ENCODE measurements at places on chromosomes 2 and 18.

DNA sequence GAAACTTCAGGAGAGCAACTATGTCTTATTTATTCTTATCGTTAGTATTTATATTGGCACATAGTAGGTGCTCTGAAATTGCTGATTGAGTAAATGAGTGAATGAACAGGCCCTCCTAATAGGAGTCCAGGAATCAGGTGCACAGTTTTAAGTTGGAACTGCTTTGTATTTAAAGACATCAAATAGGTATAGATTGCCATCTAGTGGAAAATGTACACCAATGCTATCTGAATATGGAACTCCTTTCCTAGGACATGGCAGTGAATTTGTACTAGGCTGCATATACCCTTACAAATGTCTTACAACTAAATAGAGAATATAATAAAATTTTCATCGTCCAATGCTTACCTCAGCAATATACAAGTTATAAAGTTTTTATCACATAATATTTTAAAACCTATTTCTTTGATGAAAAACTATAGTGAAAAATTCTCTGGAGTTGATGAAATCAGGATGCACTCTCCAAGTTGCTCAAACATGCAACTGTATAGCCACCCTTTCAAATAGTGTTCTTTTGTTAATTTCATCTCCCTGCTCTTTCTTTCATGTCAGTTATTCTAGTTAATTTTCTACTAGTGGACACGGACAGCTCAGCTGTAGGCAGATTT, 318.9 kb upstream of the SYT4 start:
- DNase-seq, result no peak

DNA sequence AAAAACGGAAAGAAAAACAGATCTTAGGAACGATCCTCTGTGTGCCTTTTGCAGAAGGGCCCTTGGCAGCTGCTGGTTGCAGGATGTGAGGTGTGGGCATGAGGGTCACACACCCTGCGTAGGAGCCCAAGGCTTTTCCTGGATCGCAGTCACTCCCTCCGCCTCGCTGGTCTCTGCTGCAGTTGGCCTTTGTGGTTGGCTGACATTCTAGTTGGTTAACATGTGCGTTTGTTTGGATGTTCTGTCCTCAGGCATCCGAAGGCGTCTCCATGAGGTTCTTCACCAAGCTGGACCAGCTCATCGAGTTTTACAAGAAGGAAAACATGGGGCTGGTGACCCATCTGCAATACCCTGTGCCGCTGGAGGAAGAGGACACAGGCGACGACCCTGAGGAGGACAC, 61.7 kb downstream of the INPP5D start:
- no peak for DNase-seq

DNA sequence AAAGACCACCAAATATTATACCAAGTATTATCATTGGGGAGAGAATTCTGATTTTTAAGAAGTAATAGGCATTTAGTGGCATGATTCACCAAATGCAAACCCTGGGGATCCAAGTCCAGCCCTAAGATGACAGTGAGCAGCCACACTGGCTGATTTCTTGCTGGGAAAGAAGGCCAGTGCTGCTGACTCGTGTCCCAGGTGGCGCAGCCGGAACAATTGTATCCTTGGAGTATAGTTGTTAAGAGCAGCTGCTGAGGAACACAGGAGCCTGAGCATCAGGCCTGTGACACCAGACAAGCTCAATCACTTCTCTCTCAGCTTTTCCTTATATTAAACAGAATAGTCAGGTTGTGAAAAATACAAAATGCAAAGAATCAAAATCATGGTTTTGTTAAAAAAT, 48.4 kb downstream of the LRP1B start:
- DNase-seq, result no peak

GRCh38 chr2:43465234-43465633, 130.6 kb downstream of the THADA start:
- no peak for DNase-seq

DNA sequence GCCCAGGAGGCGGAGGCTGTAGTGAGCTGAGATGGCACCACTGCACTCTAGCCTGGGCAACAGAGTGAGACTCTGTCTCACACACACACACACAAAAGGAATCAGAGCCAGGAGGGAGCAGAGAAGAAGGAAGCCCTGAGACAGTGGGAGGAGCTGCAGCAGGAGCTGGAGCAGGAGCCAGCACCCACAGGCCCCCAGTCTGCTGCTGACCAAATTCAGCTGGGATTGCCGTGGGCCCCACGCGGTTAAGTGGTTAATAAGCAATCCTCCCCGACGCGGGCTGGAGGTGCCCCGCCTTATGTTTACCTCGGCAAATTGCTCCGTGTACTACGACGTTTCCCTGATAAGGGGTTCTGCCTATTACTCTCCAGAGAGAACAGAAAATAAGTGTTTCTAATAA, 265.3 kb downstream of the TWIST2 start:
- DNase-seq, result no peak

- DNase-seq, result no peak
These were observed 26.8 kb downstream of the SERPINB4 start for GRCh38 chr18:63617049-63617914.

DNA sequence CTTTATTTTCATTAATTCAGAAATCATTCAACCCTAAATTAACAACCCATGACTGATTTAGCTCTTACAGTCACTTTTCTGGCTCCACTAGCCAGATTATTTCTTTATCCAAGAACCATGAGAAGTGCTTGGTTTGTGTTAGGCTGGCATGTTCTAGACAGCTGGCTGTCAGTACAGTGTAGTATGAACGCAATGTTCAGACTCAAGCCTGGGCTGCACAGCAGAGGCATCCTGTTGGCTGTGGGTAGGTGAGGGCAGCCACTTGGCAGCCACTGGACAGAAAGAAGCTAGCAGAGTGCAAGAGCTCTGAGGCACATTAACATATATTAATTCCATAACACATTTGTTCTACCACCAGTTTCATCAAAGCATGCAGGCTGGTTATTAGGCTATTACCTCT, 522.9 kb upstream of the FSHR start:
- DNase-seq, result no peak

DNA sequence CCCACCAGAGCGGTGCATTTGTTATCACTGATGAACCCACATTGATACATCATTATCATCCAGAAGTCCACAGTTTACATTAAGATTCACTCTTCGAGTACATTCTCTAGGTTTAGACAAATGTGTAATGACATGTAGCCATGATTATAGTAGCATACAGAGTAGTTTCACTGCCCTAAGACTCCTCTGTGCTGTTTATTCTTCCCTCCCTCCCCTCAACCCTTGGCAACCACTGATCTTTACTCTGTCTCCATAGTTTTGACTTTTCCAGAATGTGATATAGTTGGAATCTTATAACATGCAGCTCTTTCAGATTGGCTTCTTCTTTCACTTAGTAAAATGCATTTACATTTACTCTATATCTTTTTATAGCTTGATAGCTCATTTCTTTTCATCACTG, 31.2 kb upstream of the GREB1L start:
- no peak for DNase-seq

- DNase-seq, result no peak
These were observed 35.6 kb downstream of the SNED1 start for GRCh38 chr2:241033994-241034393.

- no peak for DNase-seq
These were observed 73.8 kb upstream of the B3GNT7 start for GRCh38 chr2:231321556-231322334.

- DNase-seq, result no peak
These were observed 52.3 kb downstream of the DIS3L2 start for GRCh38 chr2:232013701-232014353.

DNA sequence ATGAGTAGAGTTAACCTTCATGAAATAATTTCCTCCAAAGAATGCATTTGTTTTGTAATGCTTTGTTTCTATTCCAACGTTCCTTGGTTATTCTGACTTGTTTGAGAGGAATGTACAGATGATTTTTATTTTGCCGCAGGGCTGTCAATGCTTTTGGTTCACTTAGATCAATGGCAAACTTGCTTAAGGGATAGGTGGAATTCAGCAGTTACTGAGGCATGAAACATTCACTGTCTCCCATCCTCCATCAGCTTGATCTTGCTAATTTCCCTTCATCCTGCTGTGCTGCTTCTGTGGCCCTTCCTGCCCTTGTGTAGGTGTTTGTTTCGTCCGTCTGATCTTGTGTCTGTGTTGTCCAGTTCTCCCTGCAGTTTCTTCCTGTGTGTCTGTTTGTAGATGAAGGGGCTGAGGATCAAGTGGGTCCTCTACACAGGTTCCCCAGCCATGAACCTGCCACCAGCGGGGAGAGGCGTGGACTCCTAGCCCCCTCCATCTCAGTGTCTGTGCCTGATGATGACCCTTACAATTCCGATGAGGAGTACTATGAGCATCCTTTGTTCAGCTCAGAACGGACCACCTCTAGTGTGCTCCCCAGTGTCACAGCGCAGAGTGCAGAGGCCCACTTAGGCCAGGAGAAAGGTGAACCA, 84.2 kb upstream of the UNC80 start:
- no peak for DNase-seq

DNA sequence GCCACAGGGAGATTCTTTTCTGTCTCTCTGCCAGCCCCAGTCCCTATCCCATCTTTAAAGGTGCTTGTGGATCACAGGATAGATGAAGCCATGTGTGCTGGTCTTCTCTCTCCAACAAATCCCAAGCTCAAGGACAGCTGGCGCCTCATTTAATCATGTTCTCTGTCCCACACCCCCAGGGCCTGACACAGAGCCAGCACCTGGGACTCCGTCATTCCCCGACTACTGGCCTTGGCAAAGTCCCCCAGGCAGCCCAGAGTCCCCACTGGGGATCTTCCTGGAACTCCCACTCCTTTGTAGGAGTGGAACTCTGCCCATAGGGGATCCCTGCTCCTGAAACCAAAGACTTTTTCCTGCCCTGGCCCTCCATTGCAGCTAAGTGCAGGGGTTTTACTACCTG, 60.8 kb downstream of the MTHFD2 start:
- DNase-seq, result no peak

DNA sequence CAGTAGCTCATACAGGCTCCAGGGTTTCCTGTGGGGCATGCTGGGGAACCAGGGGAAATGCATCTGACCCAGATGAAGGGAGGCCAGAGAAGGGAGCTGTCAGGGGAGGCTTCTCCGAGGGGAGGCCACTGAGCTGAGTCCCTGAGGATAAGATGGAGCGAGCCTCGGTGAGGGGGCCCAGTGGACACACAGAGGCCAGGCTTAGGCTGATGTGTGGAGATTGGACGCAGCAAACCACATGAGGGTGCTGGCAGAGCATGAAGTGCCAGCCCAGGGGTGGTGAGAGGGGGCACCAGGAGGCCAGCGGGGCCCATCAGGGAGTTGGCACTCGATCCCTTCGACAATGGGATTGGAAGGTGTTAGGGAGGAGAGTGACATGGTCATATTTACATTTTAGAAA, 235.0 kb downstream of the KLHL29 start:
- no peak for DNase-seq

DNA sequence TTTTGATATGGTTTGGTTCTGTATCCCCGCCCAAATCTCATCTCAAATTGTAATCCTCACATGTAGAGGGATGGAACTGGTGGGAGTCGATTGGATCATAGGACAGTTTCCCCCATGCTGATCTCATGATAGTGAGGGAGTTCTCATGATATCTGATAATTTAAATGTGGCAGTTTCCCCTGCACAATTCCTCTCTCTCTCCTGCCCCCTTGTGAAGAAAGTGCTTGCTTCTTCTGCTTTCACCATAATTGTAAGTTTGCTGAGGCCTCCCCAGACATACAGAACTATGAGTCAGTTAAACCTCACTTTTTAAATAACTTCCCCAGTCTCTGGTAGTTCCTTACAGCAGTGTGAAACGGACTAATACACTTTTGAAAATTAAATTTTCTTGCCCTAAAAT, 12.3 kb upstream of the KCNJ3 start:
- DNase-seq, result no peak

DNA sequence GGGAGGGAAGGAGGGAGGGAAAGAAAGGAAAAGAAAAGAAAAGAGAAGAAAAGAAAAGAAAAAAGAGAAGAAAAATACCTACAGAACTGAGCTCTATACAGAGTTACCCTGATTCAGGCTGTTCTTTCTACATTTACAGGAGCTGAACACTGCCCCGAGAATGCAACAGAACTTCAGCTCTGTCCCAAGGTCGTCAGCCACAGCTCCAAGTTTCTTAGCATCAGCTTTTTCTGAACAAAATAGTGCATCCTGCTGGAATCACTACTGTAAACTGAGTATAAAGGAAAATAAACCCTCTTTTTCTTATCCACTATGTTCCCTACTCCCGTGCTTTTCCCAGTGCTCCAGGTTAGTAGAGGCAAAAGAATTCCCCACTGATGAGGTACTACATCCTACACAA, 4.7 kb upstream of the PPP4R1 start:
- no peak for DNase-seq

DNA sequence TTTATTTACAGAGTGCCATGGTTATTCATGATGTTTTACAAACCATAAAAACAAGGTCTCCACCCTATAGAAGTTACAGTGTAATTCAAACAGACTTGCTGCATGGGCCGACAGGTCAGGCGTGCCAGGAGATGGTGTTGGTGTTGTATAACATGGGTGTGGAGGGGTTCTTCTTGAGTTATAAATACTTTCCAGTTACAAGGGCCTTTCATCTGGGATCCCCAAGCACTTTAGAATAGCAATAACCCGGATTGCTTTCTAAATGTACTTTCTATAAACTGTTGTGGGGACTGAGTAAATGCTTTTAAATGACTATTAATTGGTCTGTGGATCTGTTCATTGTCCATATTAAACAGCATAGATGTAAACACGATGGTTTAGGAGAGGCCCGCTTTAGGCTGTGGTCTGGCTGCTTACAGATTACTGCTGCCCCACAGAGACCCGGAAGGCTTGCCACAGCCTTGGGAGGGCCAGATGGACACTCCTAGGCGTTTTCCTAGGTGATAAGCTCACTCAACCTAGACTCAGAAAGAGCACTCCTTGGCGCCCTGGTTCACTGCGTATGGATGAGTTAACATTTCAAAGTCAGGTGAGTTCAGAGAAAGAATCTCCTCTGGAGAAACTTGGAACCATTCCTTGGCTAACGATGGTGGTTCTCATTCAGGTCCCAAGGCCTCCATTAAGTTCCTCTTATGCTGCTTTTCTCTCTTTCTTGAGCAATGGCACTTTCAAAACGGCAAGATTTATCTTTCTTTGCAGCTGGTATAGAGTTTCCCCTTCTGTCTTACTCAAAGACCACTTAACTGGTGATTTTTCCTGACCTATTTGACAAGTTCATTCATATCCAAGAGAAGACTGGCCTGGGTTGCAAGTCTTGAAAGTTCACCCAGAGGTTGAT, 3.6 kb upstream of the KIAA2012 start:
- no peak for DNase-seq

DNA sequence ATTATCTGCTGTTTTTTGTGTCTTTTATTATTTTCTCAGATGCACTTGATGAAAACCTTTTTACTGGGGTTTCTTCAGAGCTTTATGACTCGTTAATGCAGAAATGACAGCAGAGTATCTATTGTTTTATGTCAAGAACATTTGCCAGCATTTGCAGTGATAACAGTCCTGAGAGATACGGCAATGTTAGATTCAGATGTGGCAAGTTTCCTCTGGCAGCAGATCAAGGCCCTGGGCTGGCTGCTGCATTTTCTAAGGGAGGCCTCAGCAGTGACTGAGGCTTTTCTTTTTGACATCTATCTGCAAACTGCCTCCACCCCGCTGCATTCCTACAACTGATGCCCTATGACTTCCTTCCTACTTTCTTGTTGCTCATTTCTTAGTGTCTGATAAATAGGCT, 40.2 kb downstream of the EFEMP1 start:
- no peak for DNase-seq

GRCh38 chr2:183123959-183124221, 353 bp upstream of the NUP35 start:
- no peak for DNase-seq

- no peak for DNase-seq
These were observed 178.5 kb upstream of the TRIB2 start for GRCh38 chr2:12538138-12538694.

Data from stimulated activated CD8-positive, alpha-beta memory T cell treated with anti-CD3 and anti-CD28 coated beads, Interleukin-15, amount 100 ng/mL, for 24 hours (primary cell).